Breast epithelium (tissue), 4 donors: ENCODE measurements at places on chromosomes 2 and 18.
A peak's percentile ranks its signal among the peaks of the same experiment; 100 is the strongest.

- H3K4me3 ChIP-seq, result no peak overlapping the region
- H3K4me1 ChIP-seq, result no peaks in the 10 kb centered on the region
- H3K36me3 ChIP-seq, result no peaks in the 10 kb centered on the region
Measured at GRCh38 chr2:220006152-220006621, 378.8 kb downstream of the SLC4A3 start.

DNA sequence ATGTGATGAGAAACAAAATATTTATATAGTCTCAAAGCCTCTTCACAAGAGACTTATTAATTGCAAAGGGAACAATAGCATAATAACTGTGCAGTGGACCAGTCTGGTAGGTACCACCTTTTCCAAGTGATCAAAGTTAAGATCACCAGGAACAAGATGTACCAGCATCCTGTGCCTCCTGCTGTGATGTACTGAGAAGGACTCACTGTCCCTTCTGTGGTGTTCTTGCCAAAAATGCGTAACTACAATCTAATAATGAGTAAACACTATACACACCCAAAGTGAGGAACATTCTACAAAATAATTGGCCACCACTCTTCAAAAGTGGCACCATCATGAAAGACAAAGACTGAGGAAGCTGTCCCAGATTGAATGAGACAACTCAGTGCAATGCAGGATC is 14.5 kb downstream of the GNLY start:
- H3K27me3 ChIP-seq, result no peaks in the 10 kb centered on the region
- no peaks in the 10 kb centered on the region for H3K36me3 ChIP-seq
- DNase-seq, result no peak
- H3K27ac ChIP-seq, result no peak overlapping the region

- no peaks in the 10 kb centered on the region for H3K4me1 ChIP-seq
- H3K27me3 ChIP-seq, result no peaks in the 10 kb centered on the region
- no peak overlapping the region for H3K27ac ChIP-seq
- H3K4me3 ChIP-seq, result no peak overlapping the region
- DNase-seq, result no peak
- no peaks in the 10 kb centered on the region for H3K36me3 ChIP-seq
Measured at GRCh38 chr2:164189851-164190250, 431.4 kb downstream of the GRB14 start.

GRCh38 chr18:66534110-66534509 is 69.8 kb downstream of the CDH19 start:
- H3K4me1 ChIP-seq, result no peaks in the 10 kb centered on the region
- no peaks in the 10 kb centered on the region for H3K27me3 ChIP-seq
- H3K4me3 ChIP-seq, result no peak overlapping the region
- no peaks in the 10 kb centered on the region for H3K36me3 ChIP-seq
- no peak for DNase-seq

DNA sequence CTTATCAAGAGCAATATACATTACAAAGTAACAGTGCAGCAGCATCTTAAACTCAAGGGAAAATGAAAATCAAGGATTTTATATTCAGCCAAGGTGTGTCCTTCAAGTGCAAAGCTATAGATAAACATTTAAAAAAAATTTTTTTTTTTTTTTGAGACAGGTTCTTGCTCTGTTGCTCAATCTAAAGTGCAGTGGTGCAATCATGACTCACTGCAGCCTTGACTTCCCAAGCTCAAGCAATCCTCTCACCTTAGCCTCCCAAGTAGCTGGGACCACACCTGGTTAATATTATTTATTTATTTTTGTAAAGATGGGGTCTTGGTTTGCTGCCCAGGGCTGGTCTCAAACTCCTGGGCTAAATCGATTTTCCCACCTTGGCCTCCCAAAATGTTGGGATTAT is 9.0 kb downstream of the CDKL4 start:
- H3K27me3 ChIP-seq, result no peaks in the 10 kb centered on the region
- no peak overlapping the region for H3K4me3 ChIP-seq
- no peak for DNase-seq

DNA sequence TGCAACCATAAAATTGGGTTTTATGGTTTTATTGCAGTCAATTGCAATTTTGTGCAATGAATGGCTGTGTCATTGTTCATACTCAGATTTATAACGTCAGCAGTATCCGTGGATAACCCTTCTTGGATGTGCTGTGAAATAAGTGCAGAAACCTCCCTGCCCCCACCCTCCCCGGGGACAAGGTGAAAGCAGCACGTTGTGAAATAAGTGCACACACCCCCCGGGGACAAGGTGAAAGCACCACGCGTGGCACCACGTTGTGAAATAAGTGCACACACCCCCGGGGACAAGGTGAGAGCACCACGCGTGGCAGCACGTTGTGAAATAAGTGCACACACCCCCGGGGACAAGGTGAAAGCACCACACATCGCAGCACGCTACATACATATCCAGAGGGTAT is 93.6 kb upstream of the NFATC1 start:
- H3K36me3 ChIP-seq, result no peaks in the 10 kb centered on the region
- H3K27me3 ChIP-seq, result no peaks in the 10 kb centered on the region
- no peak for DNase-seq
- H3K4me3 ChIP-seq, result no peak overlapping the region
- H3K4me1 ChIP-seq, result no peaks in the 10 kb centered on the region

GRCh38 chr2:221677688-221678087 is 105.6 kb upstream of the EPHA4 start:
- no peaks in the 10 kb centered on the region for H3K27me3 ChIP-seq
- H3K4me1 ChIP-seq, result no peaks in the 10 kb centered on the region
- H3K36me3 ChIP-seq, result no peaks in the 10 kb centered on the region
- no peak overlapping the region for H3K27ac ChIP-seq
- H3K4me3 ChIP-seq, result no peak overlapping the region

DNA sequence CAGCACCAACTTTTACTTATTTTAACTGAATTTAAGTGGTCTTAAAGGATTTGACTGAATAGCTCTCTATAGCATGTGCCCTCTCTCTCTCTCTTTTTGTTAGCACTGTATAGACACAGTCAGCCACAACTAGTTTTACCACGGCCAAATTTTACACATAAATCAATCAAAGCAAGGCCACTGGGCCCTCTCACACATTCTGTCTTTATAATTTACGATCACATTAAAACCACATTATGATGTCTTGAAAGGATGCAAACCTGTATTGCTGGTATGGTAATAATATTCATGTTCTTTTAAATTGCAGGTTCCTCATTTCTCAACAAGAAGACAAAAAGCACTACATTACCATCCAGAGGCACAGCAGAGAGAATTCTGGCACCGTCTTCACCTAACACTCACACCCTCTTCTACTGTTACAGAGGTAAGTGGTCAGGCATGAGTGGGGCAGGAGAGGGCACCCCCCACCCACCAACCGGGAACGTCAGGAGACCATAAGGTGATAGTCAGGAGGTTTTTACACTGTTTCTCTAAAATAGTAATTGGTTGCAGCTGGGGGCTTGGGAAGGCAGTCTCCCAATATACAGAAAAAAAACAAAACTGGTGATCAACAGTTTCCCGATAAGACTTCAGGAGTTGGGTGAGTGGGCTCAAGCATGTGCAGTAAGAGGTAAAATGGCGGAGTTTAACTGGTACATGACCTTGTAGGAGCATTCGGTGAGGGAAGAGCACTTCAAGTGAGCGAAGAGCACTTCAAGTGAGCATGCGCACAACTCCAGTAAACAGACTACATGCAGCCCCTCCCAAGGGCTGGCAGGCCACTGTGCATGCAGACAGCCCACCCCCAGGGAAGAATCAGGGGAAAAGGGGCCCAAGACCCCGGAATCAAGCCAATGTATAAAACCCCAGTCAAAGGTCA is 296.7 kb downstream of the PIEZO2 start:
- no peak overlapping the region for H3K27ac ChIP-seq
- no peaks in the 10 kb centered on the region for H3K27me3 ChIP-seq
- H3K36me3 ChIP-seq, result no peaks in the 10 kb centered on the region
- H3K4me3 ChIP-seq, result no peak overlapping the region
- no peak for DNase-seq

DNA sequence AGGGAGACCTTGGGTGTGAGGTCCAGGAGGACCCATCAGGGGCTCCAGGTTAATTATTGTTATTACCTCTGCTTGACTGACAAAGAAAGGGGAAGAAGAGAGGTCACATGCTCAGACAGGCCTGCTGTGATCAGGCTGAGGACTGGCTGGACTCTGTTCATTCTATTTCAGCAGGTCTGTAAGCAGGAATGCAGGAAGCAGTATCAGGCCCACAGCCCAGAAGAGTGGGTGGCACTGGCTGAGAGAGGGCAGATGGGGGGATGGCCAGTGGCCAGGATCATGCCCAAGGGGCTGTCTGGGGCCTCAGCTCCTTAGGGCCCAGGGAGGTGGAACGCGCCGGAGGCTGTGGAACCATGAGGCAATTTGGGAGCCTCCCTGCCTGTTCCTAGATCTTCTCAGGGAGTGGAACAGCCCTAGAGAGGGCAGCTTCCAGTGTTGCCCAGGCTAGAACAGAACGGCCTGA is 43.7 kb upstream of the ZBTB7C start:
- DNase-seq, result peak; percentile 81
- H3K4me1 ChIP-seq, result peaks cover 37% of the 10 kb centered on the region

DNA sequence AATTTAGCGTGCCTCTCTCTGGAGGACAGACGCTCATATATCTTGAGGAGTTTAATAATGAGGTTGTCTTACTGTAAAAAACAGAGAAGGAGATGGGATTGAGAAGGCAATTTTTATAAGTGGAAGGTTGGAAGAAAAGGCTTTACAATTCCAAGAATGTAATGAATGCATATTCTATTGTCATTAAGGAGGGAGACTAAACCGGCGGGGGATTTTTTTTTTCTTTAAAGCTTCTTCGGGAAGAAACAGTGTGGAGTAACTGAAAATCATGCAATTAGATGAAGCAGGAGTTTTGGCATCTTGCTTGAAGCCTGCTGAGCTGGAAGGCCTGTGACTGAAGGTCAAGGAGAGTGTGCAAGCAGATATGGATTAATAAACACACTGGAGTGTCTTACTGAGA is 124.4 kb downstream of the HRH4 start:
- no peaks in the 10 kb centered on the region for H3K36me3 ChIP-seq
- H3K27me3 ChIP-seq, result no peaks in the 10 kb centered on the region
- no peak overlapping the region for H3K4me3 ChIP-seq
- no peak for DNase-seq
- H3K27ac ChIP-seq, result no peak overlapping the region
- H3K4me1 ChIP-seq, result no peaks in the 10 kb centered on the region

GRCh38 chr2:148552675-148553331 is 91.7 kb upstream of the EPC2 start:
- H3K27me3 ChIP-seq, result no peaks in the 10 kb centered on the region
- no peaks in the 10 kb centered on the region for H3K36me3 ChIP-seq
- no peak overlapping the region for H3K27ac ChIP-seq

DNA sequence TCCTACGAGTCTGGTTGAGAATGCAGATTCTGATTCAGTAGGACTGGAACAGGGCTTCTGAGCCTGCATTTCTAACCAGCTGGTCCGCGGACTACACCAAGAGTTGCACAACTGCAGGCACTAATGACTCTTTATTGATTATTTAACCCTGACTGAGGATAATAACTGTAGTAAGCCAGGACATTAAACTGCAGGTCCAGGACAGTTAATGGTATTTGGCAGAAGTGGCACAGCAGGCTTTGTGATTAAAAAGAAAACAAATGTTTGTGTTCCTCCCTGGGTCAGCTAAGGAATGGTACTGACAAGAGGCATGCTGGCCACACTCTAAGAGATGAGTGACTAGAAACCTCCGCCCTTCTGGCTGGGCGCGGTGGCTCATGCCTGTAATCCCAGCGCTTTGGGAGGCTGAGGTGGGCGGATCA is 59.4 kb downstream of the ALPK2 start:
- no peak overlapping the region for H3K27ac ChIP-seq
- no peaks in the 10 kb centered on the region for H3K4me1 ChIP-seq
- H3K36me3 ChIP-seq, result no peaks in the 10 kb centered on the region
- H3K27me3 ChIP-seq, result no peaks in the 10 kb centered on the region
- no peak overlapping the region for H3K4me3 ChIP-seq

- no peak for DNase-seq
- H3K27ac ChIP-seq, result no peak overlapping the region
- H3K4me3 ChIP-seq, result no peak overlapping the region
- H3K4me1 ChIP-seq, result no peaks in the 10 kb centered on the region
- no peaks in the 10 kb centered on the region for H3K27me3 ChIP-seq
Measured at GRCh38 chr2:113135317-113135716, 7.9 kb downstream of the IL1RN start.

DNA sequence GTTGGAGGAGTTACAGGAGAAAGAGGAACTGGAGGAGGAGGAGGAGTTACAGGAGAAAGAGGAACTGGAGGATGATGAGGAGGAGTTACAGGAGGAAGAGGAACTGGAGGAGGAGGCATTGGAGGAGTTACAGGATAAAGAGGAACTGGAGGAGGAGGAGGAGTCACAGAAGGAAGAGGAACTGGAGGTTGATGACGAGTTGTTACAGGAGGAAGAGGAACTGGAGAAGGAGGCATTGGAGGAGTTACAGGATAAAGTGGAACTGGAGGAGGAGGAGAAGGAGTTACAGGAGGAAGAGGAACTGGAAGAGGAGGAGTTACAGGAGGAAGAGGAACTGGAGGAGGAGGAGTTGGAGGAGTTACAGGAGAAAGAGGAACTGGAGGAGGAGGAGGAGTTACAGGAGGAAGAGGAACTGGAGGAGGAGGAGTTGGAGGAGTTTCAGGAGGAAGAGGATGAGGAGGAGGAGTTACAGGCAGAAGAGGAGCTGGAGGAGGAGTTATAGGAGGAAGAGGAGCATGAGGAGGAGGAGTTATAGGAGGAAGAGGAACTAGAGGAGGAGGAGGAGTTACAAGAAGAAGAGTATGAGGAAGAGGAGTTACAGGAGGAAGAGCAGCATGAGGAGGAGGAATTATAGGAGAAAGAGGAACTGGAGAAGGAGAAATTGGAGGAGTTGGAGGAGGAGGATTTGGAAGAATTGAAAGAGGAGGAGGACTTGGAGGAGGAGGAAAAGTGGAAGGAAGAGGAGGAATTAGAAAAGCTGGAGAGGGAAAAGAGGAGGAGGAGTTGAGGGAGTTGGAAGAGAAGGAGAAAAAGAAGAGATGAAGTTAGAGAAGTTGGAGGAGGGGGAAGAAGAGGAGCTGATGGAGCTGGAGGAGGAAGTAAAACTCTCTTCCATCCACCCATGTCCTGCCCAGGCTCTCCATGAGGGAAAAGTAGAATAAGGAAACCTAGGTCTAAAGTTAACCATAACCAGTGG is 37.2 kb downstream of the CLASP1 start:
- H3K27ac ChIP-seq, result no peak overlapping the region
- no peaks in the 10 kb centered on the region for H3K27me3 ChIP-seq
- no peaks in the 10 kb centered on the region for H3K36me3 ChIP-seq
- no peak for DNase-seq
- H3K4me1 ChIP-seq, result no peaks in the 10 kb centered on the region

DNA sequence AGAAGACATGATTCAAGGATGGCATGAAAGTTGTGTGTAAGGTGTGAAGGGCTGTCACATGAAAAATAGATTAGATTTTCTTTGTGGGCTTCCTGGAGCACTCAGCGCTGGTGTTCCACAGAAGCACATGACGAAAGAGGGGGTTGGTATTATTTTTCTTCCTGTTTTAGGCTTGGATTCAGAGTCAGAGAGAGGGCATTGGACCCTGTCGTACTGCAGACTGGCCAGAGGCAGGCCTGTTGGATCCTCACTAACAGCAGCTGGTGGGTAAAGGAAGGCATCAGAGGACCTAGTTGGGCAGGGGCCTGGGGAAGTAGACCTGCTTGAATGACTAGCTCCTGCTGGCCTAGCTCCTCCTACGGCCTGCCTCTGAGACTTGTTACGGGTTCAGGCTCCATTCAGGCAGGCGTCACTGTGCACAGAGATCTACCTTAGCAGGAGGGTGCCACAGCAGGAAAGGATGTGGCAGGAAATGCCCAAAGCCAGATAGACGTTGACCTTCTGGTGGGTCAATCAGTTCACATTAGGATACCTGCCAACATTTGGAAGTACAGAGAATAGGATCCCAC is 13.1 kb downstream of the CTLA4 start:
- no peak for DNase-seq
- H3K4me1 ChIP-seq, result no peaks in the 10 kb centered on the region
- no peaks in the 10 kb centered on the region for H3K36me3 ChIP-seq
- no peak overlapping the region for H3K27ac ChIP-seq
- no peaks in the 10 kb centered on the region for H3K27me3 ChIP-seq
- H3K4me3 ChIP-seq, result no peak overlapping the region
